ENCODE measurements at places on chromosomes 5 and 9.

- no peak for DNase-seq
These were observed 191.2 kb downstream of the PIK3R1 start for GRCh38 chr5:68406767-68407241.

DNA sequence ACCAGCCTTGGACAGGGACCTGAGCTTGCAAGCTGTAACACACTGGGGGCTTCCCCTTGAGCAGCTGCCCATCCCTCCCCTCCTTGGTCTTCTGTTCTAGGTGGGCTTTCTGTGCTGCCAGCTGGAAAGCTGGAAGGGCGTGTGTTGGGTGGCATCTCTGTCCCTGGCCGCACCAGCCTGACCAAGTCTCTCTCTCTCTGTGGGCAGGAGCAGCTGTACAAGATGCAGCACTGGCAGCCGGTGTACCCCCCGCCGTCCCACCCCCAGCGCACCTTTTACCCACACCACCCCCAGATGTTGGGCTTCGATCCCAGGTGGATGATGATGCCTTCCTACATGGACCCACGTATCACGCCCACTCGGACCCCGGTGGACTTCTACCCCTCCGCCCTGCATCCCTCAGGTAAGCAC is 32.1 kb upstream of the POMT1 start:
- no peak for DNase-seq

DNA sequence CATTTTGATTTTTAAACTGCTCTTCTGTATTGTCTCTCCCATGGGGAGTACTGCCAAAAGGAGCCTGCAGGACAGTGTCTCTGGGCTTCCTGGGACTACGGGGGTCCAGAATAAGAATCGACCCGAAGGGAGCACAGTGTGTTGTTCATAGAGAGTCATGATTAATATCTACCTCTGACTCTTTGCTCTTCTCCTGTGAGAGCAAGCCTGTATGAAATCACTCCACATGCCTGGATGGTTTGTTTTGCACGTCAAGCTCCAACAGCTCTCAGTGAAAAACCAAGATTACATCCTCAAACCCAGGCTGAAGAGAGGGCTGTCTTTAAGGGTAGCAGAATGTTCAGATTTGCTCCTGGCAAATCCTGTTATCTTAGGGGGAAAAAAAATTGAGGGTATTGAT is 1860.0 kb upstream of the WWC1 start:
- no peak for DNase-seq

GRCh38 chr5:61347080-61347479 is 15.0 kb downstream of the ZSWIM6 start:
- DNase-seq, result no peak

- DNase-seq, result no peak
These were observed 64.6 kb upstream of the KLF9 start for GRCh38 chr9:70478963-70479641.

- DNase-seq, result no peak
These were observed 285.5 kb upstream of the MAP3K1 start for GRCh38 chr5:56529666-56530430.

DNA sequence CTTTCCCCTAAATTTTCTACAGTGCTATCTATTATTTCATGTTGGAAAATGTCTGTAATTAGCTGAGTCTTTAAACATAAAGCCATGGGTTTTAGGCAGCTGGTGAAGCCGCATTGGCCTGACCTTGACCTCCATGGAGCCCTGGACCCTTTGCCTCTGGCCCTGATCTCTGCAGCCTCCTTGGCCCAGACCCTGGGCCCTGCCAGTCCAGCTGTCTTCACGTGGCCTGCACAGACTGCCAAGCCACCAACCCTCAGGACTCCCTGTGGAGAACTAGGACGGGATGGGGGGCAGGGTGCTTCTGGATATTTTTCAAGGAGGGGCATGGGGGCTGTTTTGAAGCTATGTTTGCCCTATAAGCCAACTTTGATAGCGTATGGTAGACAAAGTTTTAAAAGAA is 29.8 kb upstream of the PPARGC1B start:
- no peak for DNase-seq

DNA sequence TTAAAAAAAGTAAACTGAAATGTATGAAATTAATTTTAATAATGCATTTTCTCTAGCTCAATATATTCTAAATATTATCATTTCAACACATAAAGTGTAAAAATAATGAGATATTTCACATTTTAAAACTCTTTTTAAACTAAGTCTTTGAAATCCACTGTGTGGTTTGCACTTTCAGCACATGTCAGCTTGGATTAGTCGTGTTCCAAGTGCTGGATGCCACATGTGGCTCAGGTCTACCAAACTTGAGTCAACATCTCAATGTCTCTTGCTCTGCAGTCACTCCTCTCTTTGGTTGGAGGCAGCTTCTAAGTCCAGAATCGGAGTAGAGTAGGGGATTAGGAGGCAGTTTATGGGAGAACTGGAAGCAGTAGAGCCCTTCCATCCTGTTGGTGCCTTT is 173.7 kb upstream of the ANKRD55 start:
- no peak for DNase-seq

DNA sequence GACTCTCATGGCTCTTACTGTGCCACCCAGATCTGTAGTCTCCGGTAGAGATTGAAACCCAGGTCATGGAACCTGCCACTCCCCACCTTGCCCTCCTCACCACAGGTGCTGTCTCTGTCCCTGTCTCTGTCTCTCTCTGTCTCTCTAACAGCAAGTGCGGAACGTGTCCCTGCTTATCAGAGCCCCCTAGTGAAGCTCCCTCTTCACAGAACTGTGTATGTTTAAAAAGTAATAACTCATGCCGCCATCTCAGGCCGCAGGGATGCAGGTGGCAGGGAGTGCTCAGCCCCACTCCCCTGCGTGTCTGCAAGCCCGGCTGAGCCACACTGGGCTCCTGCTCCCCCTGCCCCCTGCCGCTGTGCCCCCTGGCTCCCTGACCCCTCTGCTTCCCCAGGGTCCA is 43.8 kb downstream of the UNC5A start:
- no peak for DNase-seq

GRCh38 chr9:81125446-81126092 is 563.8 kb downstream of the TLE1 start:
- no peak for DNase-seq

- DNase-seq, result no peak
These were observed 69.9 kb downstream of the HSPA4 start for GRCh38 chr5:133121611-133122150.

GRCh38 chr9:76911971-76912370 is 6.1 kb upstream of the PRUNE2 start:
- no peak for DNase-seq

- no peak for DNase-seq
These were observed 117.8 kb downstream of the FGF18 start for GRCh38 chr5:171537070-171537849.

DNA sequence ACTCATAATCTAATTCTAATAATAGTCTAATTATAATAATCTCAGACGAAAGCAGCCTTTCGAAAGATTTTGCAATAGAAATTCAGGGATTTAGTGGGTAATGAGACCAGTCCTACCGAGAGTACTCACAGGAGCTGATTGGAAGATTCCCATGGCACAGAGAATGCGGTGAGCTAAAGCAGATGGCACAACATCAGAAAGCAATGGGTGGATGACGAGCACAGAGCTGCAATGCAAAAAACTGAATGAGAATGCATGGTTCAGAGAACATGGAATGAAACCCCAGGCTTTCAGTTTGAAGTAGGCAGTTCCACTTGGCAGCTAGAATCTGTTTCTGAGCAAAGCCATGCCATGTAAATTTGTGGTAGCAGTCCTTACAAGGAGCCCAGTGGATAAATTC is 78.2 kb upstream of the SPINK5 start:
- DNase-seq, result no peak

DNA sequence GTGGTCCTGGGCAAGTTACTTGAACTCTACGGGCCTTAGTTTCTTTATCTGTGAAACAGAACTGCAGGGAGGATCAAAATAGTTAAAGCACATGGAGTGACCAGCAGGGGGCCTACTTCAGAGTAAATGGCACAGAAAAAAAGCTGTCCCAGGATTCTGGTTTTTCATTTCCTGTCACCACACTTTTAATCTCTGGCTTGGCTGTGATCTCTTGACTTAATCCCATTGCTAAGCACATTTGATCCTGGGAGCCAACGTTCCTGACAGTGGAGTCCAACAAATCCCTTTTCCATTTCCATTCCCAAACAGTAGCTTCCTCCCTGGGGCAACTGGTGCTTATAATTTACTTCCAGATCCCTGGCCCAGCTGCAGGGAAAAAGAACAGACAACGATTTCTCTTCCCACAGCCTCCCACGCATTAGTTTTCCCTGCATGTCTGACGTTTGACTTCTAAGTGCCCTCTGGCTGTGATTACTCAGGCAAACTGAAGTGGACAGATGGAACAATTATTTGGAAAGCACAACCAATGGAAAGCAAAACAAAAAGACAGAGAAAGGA is 136.5 kb upstream of the STK32A start:
- DNase-seq, result peak; percentile 14

DNA sequence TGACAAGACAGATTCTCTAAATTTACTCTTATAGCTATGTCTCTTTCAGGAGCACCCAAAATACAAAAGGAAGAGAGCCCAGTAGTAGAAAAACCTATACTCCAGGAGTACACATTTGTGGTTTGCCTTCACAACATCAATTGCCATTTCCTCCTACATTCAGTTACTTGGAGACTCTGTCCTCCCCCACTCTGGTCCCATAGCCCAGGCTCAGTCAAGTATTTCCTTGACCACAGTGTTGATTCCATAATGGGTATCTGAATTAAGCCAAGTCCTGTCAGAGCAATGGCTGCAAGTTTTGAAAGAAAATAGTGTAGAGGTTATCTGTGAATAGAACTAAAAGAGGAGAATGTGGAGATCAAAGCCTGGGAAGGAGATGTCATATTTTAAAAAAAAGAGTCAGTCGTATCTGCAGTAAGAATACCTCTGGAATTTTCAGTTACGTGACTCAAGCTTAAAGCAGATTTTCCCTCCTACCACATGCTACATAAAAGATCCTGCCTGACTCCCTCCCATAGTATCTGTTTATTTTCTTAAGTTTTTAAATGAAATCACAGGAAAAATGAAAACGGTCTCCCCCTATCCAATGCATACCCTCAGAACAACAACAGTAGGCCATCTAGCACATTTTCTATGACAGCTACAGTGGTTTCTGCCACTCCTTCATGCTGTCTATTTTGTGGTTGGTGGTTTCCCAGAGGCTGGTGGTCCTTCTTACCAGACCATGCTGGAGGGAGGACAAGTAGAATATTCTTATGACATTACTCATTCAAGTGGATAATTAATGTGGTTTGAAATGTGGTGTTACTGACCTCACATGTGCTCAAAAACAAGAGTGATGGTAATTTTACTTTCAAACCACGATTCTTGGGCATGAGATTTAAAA is 249.7 kb upstream of the TMEM161B start:
- DNase-seq, result no peak

DNA sequence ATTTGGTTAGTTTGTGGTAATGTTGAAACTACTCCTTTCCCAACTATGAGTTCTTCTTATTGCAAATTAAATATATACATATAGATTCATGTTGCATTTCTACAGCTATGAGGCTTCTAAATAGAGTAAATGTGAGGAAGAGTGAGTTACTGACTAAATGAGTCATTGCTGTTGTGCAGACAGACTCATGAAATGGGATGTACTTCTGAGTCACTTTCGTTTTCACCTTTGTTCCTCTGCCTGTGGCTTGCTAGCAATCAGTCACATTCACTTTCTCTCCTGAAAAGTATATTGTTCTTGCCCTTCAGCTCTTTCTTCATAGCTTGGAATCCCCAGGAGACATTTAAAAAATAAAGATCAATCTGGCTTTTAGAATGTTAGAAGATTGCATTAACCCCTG is 295.5 kb upstream of the SMC2 start:
- DNase-seq, result peak; percentile 54

- DNase-seq, result no peak
These were observed 112.0 kb downstream of the RXRA start for GRCh38 chr9:134438195-134438788.

DNA sequence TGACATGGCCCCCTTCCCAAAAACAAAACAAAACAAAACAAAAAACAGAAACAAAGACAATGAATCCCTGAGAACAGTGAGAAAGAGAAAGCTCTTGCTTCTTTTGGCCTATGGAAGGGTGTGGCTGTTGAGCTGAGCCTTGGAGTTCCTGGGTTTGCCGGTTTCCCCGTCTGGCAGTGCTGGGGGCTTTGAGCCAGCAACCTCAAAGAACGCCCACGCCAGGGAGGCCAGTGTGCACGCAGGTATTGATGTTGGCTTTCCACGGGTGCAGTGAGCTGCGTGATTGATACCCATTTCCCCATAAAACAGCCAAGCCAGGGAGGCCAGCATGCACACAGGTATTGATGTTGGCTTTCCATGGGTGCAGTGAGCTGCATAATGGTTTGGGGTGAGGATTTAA is 8.3 kb upstream of the LCN1 start:
- no peak for DNase-seq

- peak; percentile 64 for DNase-seq
These were observed 138.9 kb upstream of the CDKN2B start for GRCh38 chr9:22147813-22148527.

DNA sequence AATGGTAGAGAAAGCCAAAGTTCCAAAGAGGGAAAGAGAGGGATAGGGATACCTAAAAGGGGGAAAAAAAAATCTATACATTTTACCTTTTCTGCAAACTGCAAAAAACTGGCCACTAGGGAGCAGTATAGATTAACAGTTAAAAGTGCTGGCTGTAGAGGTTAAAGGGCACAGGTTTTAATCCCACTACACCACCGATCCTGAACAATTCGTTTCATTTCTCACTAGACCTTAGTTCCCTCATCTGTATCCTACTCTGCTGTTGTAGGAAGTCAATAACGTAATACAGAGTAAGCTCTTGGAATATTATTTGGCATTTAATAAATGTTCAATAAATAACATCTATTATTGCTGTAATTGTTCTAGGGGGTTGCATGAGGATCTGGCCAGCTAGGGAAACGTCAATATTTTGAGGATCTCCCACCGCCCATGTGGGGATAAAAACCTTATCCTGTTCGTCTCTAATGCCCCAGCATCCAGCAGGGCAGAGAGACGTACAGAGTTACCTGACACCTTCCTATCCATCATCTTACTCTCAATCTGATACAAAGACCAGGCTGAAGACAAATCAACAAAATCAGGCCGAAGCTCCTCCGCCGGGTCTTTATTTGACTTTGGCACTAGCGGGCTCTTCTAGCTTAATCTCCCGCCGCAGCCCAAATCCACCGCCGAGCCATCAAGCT is 757 bp downstream of the CDC26 start:
- peak; percentile 69 for DNase-seq

DNA sequence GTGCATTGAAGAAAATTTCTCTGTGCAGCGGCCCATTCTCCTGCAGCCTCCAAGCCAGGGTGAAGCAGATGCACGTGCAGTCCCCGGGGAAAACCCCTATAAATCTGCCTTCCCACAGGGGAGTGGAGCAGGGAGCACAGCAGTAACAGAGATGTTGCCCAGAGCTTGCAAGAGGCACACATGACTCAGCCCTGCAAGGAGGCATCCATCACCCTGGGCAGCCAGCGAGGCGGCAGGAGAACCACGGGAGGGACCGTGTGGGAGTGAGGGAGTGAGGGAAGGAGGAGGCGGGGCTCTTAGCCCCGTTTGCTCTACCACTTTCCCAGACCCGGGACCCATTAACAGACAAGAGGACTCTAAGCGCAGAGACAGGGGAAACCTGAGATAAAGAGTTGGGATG is 96.2 kb upstream of the ARAP3 start:
- peak; percentile 1 for DNase-seq

DNA sequence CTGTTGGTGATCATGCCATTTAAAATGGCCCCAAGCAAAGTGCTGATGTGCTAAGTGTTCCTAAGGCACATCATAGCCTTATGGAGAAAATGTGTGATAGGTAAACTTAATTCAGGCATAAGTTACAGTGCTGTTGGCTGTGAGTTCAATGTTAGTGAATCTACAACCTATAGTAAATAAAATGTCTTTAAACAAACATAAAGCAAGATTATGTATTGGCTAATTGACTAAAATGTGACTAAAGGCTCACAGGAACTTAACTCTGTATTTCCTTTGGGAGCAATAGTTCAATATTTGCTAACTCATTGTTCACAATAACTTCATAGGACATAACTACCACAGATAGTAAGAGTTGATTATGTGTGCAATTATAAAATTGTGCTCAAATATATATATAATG is 49.4 kb upstream of the LRRC19 start:
- no peak for DNase-seq
